ENCODE measurements at places on chromosomes 2 and 18. TPM values are rescaled to one million over a fixed set of nuclear protein-coding genes. Genes with fewer than 3 reads are reported as not detected.
A peak's percentile ranks its signal among the peaks of the same experiment; 100 is the strongest.

- no peak overlapping the region for H3K4me3 ChIP-seq
- H3K4me1 ChIP-seq, result no peaks in the 10 kb centered on the region
- peaks cover 25% of the 10 kb centered on the region for H3K36me3 ChIP-seq
- no peak overlapping the region for H3K27ac ChIP-seq
- H3K27me3 ChIP-seq, result no peaks in the 10 kb centered on the region
- no peak for DNase-seq
These were observed 217.1 kb downstream of the DYM start for GRCh38 chr18:49243391-49243790.

- no peak overlapping the region for H3K27ac ChIP-seq
- no peaks in the 10 kb centered on the region for H3K27me3 ChIP-seq
- H3K4me3 ChIP-seq, result no peak overlapping the region
- peaks cover 20% of the 10 kb centered on the region for H3K36me3 ChIP-seq
- DNase-seq, result no peak
These were observed 130.9 kb upstream of the SMAD7 start for GRCh38 chr18:49081511-49082155.

DNA sequence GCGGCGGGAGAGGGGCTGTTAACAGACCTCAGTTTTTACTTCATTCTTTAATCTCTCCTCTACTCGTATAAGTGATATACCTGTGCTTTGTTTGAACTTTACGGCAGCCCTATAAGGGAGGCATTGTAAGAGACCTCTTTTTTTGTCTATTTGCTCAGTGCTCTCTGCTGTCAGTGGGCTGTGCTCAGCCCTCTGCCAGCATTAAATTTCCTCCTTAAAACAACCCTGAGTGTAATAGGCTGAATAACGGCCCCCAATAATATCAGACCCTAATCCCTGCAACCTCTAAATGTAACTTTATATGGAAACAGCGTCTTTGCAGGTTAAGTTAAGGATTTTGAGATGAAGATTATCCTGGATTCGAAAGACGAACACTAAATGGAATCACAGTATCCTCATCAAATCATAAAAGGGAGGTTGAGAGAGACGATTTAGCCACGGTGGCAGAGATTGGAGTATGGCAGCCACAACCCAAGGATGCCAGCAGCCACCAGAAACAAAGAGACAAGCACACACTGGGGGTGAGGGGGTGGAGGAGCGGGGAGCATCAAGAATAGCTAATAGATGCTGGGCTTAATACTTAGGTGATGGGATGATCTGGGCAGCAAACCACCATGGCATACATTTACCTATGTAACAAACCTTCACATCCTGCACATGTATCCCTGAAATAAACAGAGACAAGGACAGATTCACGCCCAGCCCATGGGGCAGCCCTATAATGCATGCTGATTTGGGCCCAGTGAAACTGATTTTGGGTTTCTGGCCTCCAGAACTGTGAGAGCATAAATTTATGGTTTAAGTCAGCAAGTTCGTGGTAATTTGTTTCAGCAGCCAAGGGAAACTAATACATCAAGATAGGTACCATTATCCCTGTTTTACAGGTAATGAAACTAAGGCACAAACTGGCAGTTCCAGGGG lies 894 bp upstream of the FARSB start:
- H3K27ac ChIP-seq, result peak overlapping the region; percentile 98
- DNase-seq, result no peak
- no peaks in the 10 kb centered on the region for H3K27me3 ChIP-seq
- H3K4me3 ChIP-seq, result peak overlapping the region; percentile 98

- no peak overlapping the region for H3K27ac ChIP-seq
- no peak for DNase-seq
- H3K36me3 ChIP-seq, result no peaks in the 10 kb centered on the region
- H3K27me3 ChIP-seq, result peaks cover 4% of the 10 kb centered on the region
- no peak overlapping the region for H3K4me3 ChIP-seq
These were observed 48.2 kb downstream of the AGAP1 start for GRCh38 chr2:235541838-235542549.

- peaks cover 16% of the 10 kb centered on the region for H3K36me3 ChIP-seq
- no peak for DNase-seq
- peaks cover 13% of the 10 kb centered on the region for H3K4me1 ChIP-seq
- no peak overlapping the region for H3K27ac ChIP-seq
These were observed 54.8 kb downstream of the ADI1 start for GRCh38 chr2:3464401-3465005.

GRCh38 chr2:176435729-176436128 lies 166.5 kb downstream of the MTX2 start:
- no peaks in the 10 kb centered on the region for H3K4me1 ChIP-seq
- no peaks in the 10 kb centered on the region for H3K36me3 ChIP-seq
- H3K27me3 ChIP-seq, result peaks cover 25% of the 10 kb centered on the region
- no peak overlapping the region for H3K4me3 ChIP-seq

GRCh38 chr2:238614376-238614775 lies 187.6 kb downstream of the ASB1 start:
- no peak for DNase-seq
- peaks cover 8% of the 10 kb centered on the region for H3K27me3 ChIP-seq
- H3K4me1 ChIP-seq, result no peaks in the 10 kb centered on the region

DNA sequence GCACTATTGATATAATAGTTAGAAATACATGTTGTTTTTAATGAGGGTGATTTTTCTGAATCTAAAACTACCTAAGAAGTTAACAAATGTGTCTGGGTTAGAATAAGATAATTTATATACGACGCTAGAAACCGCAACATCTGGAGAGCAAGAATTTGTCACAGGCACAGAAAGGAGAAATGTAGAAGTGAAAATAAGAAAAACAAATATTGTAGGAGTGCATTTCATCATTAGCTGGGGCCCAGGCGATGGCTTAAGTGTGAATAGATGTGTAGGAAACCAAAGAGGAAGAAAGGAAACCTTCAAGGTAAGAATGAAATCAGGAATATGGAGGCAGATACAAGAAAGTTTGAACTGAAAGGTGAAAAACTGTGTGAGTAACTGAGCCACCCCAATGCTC lies 90.3 kb downstream of the LRP2 start:
- H3K4me3 ChIP-seq, result no peak overlapping the region
- DNase-seq, result no peak
- H3K36me3 ChIP-seq, result no peaks in the 10 kb centered on the region
- H3K4me1 ChIP-seq, result no peaks in the 10 kb centered on the region
- H3K27me3 ChIP-seq, result peaks cover 6% of the 10 kb centered on the region

DNA sequence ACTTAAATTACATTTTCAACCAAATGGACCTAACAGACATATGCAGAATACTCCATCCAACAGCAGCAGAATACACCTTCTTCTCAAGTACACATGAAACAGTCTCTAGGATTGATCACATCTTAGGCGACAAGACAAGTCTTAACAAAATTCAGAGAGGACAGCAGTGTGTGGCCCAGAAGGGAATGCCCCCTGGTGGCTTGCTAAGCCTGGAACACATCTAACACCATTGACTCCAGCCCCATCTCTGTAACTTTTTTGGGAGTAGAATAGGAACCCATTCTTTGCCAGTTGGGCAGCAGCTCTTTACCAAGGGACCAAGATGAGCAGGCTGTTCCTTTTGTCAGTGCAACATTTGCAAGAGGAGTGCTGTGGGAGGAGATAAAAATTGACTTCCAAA lies 249.9 kb downstream of the PLCL1 start:
- no peaks in the 10 kb centered on the region for H3K27me3 ChIP-seq
- no peak overlapping the region for H3K4me3 ChIP-seq
- peaks cover 27% of the 10 kb centered on the region for H3K4me1 ChIP-seq

GRCh38 chr2:104769096-104769495 lies 84.8 kb upstream of the POU3F3 start:
- H3K27me3 ChIP-seq, result peaks cover 6% of the 10 kb centered on the region
- H3K27ac ChIP-seq, result no peak overlapping the region
- DNase-seq, result no peak
- no peaks in the 10 kb centered on the region for H3K36me3 ChIP-seq

Gene KCNS3
- 0.14 TPM for total RNA-seq

Gene ACTG2
- not detected for total RNA-seq

Gene CPS1
- total RNA-seq, result 0.86 TPM
